ENCODE measurements at places on chromosomes 4 and X.

GRCh38 chr4:161525121-161525520 lies 638.7 kb downstream of the FSTL5 start:
- DNase-seq = no peak

DNA sequence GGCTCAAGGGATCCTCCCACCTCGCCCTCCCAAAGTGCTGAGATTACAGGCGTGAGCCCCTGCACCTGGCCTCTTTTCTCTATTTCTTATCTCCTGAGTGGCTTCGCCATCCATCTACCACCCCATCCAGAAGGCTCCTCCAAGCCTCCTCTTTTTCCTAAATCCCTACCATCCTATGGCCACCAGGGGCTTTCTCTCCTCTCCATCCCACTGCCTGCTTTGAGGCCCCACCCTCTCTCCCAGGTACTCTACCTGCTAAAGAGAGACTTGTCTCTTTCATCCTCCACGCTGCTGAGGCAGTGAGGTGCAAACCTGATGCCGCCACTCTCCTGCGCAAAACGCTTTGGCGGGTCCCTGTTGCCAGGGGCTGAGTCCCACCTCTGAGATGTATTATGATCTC lies 7.0 kb downstream of the RS1 start:
- no peak for DNase-seq

DNA sequence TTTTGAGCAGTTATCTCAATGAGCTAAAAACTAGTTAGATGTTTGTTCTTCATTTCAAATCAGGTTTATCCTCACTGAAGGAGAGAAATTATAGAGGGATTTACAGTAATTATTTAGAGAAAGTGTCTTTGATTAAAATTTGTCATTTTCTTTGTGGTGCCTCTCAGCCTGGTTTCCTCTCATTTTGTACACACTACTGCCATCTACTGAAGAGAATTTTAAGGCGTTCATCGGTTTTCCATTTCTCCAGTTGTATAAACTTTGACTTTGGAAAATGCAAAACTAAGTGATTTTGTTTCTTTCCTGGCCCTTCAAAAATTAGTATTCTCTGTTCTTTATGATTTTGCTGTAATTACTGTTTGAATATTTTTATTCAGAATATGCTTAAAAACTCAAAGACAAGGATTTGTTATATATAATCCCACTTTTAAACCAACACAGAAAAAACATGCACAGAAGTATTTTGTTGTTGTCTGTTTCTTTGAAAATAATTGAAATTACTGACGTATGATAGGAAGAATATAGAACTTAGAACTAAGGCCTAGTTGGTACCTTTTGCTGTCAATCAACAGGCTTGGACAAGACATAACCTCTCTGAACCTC lies 34.4 kb upstream of the ANXA3 start:
- no peak for DNase-seq

- no peak for DNase-seq
Observed at GRCh38 chr4:184544788-184545409, 70.5 kb upstream of the IRF2 start.

DNA sequence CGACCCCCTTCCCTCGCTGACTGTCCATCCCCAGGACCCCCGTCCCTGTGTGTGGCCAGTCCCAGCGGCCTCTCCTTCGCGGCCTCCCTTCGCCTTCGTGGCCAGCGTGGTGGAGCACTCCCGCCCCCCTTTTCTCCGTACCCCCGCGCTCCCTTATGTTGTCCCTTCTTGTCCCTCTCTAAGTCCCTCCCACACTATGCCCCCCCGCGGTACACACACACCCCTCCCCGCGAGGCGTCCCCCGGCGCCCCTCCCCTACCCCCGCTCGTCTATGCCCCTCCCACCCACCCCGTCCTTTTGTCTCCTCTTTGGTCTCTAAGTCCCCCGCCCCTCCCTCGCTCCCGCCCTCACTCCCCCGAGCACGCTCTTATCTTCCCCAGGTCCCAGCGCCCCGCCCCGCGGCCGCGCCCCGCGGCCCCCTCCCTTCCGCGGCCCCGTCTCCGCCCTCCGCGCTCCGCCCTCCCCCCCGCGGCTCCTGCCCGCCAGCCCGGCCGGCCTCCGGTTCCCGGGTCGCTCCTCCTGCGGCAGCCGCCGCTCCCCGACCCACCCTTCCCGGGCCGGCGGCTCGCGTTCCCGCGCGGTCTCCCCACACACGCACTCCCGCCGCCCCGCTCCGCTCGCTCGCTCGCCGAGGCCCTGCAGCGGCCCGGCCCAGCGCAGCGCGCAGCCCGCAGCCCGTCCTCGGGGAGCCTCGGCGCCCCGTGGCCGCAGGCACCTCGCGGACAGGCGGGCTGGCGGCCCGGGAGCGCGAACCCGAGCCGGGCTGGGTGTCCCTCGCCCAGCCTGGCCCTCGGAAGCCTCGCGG lies 26.3 kb downstream of the UTP14A start:
- DNase-seq = peak; percentile 67

- DNase-seq = no peak
Observed at GRCh38 chr4:138596896-138597295, 354.7 kb upstream of the SLC7A11 start.
